Cortex of kidney (tissue), 1 donor: ENCODE measurements at places on chromosomes 3 and 15.

GRCh38 chr3:77158730-77159581 is 119.1 kb downstream of the ROBO2 start:
- DNase-seq = no peak

- DNase-seq = no peak
Measured at GRCh38 chr15:51104512-51104911, 9.8 kb upstream of the TNFAIP8L3 start.

DNA sequence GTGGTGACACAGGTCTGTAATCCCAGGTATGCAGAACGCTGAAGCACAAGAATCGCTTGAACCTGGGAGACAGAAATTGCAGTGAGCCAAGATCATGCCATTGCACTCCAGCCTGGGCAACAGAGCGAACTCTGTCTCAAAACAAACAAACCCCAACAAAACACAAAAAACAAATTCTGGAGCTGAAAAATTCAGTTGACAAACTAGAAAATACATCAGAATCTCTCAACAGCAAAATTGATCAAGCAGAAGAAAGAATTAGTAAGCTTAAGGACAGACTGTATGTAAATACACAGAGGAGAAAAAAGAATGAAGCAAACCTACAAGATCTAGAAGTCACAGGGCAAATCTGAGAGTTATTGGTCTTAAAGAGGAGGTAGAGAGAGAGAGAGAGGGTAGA is 25.3 kb downstream of the NCBP2 start:
- DNase-seq = no peak

DNA sequence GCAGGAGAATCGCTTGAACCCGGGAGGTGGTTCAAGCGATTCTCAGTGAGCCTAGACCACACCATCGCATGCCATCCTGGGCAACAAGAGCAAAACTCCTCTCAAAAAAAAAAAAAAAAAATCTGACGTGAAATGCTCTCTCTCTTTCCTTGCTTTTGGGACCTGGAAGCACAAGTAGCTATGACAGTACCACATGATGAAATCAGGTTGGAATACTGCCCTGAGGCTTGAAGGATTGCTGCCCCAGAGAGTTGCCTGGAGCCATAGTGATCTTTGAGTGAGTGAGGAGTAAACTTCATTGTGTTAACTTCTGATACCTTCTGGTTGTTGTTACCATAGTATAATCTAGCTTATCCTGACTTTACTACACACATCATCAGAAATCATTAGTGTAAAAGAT is 23.3 kb downstream of the AKAP13 start:
- DNase-seq = no peak

- no peak for DNase-seq
Measured at GRCh38 chr15:101120987-101121386, 130.9 kb downstream of the CHSY1 start.

DNA sequence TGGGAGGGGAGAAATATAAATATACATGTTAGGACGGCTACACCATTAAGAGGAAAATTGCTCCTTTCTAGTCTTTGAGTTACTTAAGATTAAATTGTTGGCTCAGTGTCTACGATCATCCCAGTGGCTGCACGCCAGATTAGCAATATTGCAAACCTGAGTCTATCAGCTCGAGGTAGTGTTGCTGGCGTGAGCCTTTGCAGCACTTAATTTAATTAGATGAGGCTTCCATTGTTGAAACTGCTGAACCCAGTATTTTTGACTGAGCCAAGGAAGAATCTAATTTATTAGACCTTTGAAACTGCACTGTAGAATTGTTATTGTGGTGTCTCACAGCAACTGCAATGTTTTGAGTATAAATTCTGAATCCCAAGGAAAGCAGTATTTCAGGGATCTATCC is 782.4 kb upstream of the ROBO1 start:
- no peak for DNase-seq

DNA sequence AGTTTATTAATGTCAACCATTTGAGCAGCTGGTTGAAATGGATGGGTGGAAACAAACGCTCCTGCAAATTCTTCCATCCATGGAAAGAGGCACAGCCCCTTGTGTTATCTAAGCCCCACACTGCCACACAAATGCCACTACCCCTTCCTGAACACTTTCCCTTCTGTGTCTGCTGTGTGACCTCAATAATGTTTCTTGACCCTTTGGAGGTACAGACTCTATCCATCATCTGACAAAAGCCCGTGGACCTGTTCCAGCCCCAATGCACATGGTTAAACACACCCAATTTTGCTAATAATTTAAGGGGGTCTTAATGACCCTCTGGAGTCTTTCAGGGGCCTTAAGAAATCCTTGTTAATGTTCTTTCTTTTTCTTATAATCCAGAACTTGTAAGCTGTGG is 482.2 kb upstream of the CFAP20DC start:
- DNase-seq = no peak

DNA sequence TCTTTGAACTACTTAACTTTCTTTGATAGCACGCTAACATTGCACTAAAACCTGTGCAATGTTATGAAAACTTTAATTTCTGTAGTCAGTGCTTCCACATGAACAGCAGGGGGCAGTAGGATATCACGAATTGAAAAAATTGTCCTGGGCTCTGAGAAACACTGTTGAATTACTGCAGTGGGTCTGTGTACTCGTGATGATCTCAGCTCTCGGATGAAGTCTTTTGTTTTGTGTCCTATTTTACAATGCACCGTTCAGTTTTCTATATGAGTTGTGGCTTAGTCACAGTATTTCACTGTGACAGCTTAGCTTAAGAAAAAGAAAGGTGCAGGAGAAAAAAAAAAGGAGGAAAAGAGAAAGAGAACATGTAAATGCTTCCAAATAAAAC is 141.3 kb upstream of the CCDC54 start:
- no peak for DNase-seq

GRCh38 chr3:55269096-55269495 is 218.0 kb downstream of the WNT5A start:
- no peak for DNase-seq

DNA sequence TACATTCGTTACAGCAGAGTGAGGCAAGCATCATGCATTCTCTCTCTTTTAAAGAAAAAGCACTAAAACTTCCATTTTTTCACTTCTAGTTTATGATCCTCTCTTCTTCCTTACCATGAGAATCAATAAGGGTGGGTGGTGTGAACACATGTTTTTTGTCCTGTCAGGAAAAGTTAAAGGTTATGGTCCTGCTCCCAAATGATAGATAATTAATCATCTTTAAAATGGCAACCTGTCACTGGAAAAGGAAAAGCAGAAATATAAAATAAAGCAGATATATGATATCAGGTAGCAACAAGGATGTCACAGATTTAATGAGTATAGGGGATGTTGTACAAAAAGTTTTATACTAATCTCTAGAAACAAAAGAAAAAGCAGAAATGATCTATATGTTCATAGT is 56.4 kb upstream of the PHLDB2 start:
- DNase-seq = no peak
